ENCODE measurements at places on chromosomes 12 and 14. TPM values are rescaled to one million over a fixed set of nuclear protein-coding genes. Genes with fewer than 3 reads are reported as not detected.
A peak's percentile ranks its signal among the peaks of the same experiment; 100 is the strongest.

CCDC63 gene
- not detected for total RNA-seq

NCAPD2 gene
- 23.4 TPM for total RNA-seq

PLEKHD1 gene
- total RNA-seq = 0.25 TPM

KLRC2 gene
- 0.50 TPM for total RNA-seq

TNFAIP2 gene
- total RNA-seq = 301 TPM

OLR1 gene
- total RNA-seq = 6.7 TPM

CRADD gene
- total RNA-seq = 19.1 TPM

RNASE4 gene
- 22.8 TPM for total RNA-seq

HHIPL1 gene
- total RNA-seq = 0.88 TPM

ESRRB gene
- total RNA-seq = 3.9 TPM

CRIP1 gene
- total RNA-seq = 381 TPM

ADAMTS20 gene
- total RNA-seq = not detected

DNA sequence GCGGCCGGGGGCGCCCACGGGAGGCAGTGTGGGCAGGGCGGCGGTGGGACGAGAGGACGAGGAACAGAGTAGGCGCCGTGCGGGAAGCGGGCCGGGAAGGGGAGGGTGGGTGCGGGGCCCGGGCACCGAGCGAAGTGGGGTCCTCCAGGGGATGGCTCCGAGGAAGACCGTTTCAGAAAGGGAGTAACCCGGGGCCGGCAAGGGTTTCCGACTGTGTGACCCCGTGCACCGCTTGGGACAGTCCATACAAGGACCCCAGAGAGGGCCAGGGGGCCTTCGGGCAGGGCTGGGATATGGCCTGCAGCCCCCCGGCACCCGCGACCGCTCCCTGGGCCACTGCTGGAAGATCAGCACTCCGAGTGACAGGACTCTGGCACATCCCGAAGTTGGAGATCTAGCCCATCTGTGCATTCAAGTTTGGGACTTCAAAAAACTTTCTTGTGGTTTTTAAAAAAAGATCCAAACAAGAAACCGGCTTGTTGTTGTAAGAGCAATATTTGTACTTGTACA is 448 bp downstream of the TSPAN9 start:
- H3K36me3 ChIP-seq = no peaks in the 10 kb centered on the region
- H3K4me3 ChIP-seq = peak overlapping the region; percentile 78
- H3K27ac ChIP-seq = peak overlapping the region; percentile 84
- H3K27me3 ChIP-seq = no peaks in the 10 kb centered on the region

- no peak overlapping the region for H3K4me3 ChIP-seq
- H3K4me1 ChIP-seq = peaks cover 14% of the 10 kb centered on the region
- no peak overlapping the region for H3K27ac ChIP-seq
- peaks cover 12% of the 10 kb centered on the region for H3K27me3 ChIP-seq
Measured at GRCh38 chr12:52235822-52236361, 2.8 kb downstream of the KRT7 start.

DNA sequence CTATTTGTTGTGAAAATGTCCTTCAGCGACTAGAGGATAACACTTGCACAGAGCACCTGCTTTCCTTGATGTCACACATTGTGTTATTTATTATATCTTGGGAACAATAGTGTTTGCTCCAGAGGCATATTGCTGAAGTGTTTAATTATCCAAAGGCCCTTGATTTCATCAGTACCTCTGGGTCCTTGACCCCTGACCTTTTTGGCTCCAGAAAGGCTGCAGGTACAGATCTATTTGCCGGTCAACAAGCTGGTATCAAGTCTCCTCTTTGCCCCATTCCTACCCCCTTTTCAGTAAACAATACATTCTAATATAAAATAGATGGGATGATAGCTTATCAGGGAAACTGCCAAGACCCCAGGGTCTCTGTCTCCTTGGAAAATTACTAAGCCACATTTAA is 206.8 kb downstream of the DACT1 start:
- no peaks in the 10 kb centered on the region for H3K27me3 ChIP-seq
- H3K4me1 ChIP-seq = no peaks in the 10 kb centered on the region
- H3K4me3 ChIP-seq = no peak overlapping the region
- H3K27ac ChIP-seq = no peak overlapping the region

GRCh38 chr14:90551733-90552464 is 155.1 kb downstream of the CALM1 start:
- no peak overlapping the region for H3K4me3 ChIP-seq
- peaks cover 6% of the 10 kb centered on the region for H3K4me1 ChIP-seq
- no peak overlapping the region for H3K27ac ChIP-seq

GRCh38 chr12:68784015-68784414 is 24.0 kb upstream of the MDM2 start:
- no peaks in the 10 kb centered on the region for H3K36me3 ChIP-seq
- DNase-seq = no peak
- H3K27me3 ChIP-seq = no peaks in the 10 kb centered on the region
- no peak overlapping the region for H3K27ac ChIP-seq
- H3K4me3 ChIP-seq = no peak overlapping the region
- H3K4me1 ChIP-seq = no peaks in the 10 kb centered on the region

DNA sequence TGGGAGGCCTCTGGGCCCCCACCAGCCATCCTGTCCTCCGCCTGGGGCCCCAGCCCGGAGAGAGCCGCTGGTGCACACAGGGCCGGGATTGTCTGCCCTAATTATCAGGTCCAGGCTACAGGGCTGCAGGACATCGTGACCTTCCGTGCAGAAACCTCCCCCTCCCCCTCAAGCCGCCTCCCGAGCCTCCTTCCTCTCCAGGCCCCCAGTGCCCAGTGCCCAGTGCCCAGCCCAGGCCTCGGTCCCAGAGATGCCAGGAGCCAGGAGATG is 729 bp upstream of the GAPDH start:
- H3K27ac ChIP-seq = peak overlapping the region; percentile 99
- H3K36me3 ChIP-seq = peaks cover 23% of the 10 kb centered on the region
- H3K27me3 ChIP-seq = no peaks in the 10 kb centered on the region
- H3K4me3 ChIP-seq = peak overlapping the region; percentile 83
- DNase-seq = no peak
- H3K4me1 ChIP-seq = peaks cover 29% of the 10 kb centered on the region

GRCh38 chr12:108063192-108063591 is 65.9 kb upstream of the WSCD2 start:
- H3K27me3 ChIP-seq = no peaks in the 10 kb centered on the region
- no peak for DNase-seq
- no peak overlapping the region for H3K4me3 ChIP-seq
- H3K4me1 ChIP-seq = no peaks in the 10 kb centered on the region
- H3K27ac ChIP-seq = no peak overlapping the region
- H3K36me3 ChIP-seq = no peaks in the 10 kb centered on the region

- no peak overlapping the region for H3K27ac ChIP-seq
- H3K4me3 ChIP-seq = no peak overlapping the region
- H3K27me3 ChIP-seq = no peaks in the 10 kb centered on the region
- no peak for DNase-seq
- no peaks in the 10 kb centered on the region for H3K36me3 ChIP-seq
- no peaks in the 10 kb centered on the region for H3K4me1 ChIP-seq
Measured at GRCh38 chr14:41521891-41522290, 84.8 kb upstream of the LRFN5 start.

- no peaks in the 10 kb centered on the region for H3K27me3 ChIP-seq
- no peak overlapping the region for H3K27ac ChIP-seq
- H3K36me3 ChIP-seq = no peaks in the 10 kb centered on the region
- H3K4me1 ChIP-seq = no peaks in the 10 kb centered on the region
- H3K4me3 ChIP-seq = no peak overlapping the region
Measured at GRCh38 chr12:58557171-58557570, 363.1 kb downstream of the LRIG3 start.

GRCh38 chr12:9651265-9651729 is 18.2 kb upstream of the CLEC2D start:
- H3K27ac ChIP-seq = no peak overlapping the region
- no peaks in the 10 kb centered on the region for H3K4me1 ChIP-seq
- no peaks in the 10 kb centered on the region for H3K36me3 ChIP-seq
- DNase-seq = no peak

GRCh38 chr12:92602930-92603623 is 99.7 kb upstream of the PLEKHG7 start:
- H3K27ac ChIP-seq = no peak overlapping the region
- H3K27me3 ChIP-seq = no peaks in the 10 kb centered on the region
- DNase-seq = no peak
- no peaks in the 10 kb centered on the region for H3K4me1 ChIP-seq

GRCh38 chr12:3630621-3631271 is 122.2 kb downstream of the CRACR2A start:
- H3K27ac ChIP-seq = no peak overlapping the region
- H3K27me3 ChIP-seq = no peaks in the 10 kb centered on the region
- H3K36me3 ChIP-seq = no peaks in the 10 kb centered on the region
- no peaks in the 10 kb centered on the region for H3K4me1 ChIP-seq

DNA sequence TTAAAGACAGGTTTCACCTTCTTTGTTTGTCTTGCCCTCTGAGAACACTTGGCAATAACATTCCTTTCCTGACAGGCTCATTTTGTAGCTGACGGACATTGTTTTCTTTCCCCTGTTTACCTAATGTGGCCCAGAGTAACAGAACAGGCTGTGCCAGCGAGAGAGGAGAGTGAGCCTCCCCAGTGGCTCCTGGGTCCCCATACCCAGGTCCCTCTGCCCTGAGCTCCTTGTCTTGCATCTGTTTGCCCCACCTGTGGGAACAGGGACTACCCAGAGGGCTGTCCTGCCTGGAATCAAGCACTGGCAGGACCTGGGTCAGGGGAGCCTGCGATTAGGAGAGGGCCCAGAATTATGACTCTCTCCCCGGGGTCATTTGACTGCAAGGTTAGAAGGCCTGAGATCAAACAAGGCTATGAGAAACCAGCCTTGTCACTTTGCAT is 222.9 kb downstream of the ZFP36L1 start:
- H3K36me3 ChIP-seq = no peaks in the 10 kb centered on the region
- peaks cover 12% of the 10 kb centered on the region for H3K4me1 ChIP-seq
- no peak overlapping the region for H3K4me3 ChIP-seq
- no peaks in the 10 kb centered on the region for H3K27me3 ChIP-seq

DNA sequence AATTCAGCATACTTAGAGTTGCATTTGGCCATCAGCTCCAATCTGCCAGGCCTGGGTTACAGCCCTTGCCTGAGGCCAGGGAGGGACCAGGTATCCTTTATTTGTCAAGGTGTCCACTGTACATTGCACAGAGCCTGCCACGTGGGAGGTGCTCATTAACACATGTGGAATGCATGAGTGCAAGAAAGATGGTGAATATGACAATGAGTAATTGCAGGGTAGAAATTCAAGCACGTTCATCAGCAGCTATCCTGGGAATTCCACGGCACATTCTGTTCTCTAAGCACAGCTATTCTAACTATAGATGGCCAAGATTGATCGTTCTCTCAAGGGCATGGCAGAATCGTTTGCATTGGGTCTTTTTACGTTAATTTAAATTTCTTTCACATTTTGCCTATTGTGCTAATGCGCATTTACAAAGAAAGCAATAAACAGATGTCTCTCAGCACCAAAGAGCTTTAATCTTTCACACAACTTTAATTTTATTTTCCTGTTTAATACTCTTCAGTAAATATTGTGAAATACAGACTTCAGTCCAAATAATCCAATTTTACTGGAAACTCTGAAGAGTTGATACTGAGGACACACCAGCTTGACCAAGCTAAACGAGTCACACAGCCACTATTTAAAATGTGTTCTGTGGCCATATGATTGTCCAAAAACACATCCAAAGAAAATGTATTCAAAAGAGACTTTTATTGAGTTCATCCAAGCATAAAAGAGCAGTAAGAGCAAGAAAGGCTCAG is 1025.7 kb upstream of the TMEM132C start:
- H3K27me3 ChIP-seq = no peaks in the 10 kb centered on the region
- no peak overlapping the region for H3K27ac ChIP-seq
- no peaks in the 10 kb centered on the region for H3K4me1 ChIP-seq
- no peak overlapping the region for H3K4me3 ChIP-seq
- DNase-seq = no peak

GRCh38 chr14:83208341-83208740 is 1674.7 kb upstream of the SEL1L start:
- no peak for DNase-seq
- no peak overlapping the region for H3K27ac ChIP-seq
- no peaks in the 10 kb centered on the region for H3K27me3 ChIP-seq
- no peaks in the 10 kb centered on the region for H3K36me3 ChIP-seq
- H3K4me1 ChIP-seq = no peaks in the 10 kb centered on the region

DNA sequence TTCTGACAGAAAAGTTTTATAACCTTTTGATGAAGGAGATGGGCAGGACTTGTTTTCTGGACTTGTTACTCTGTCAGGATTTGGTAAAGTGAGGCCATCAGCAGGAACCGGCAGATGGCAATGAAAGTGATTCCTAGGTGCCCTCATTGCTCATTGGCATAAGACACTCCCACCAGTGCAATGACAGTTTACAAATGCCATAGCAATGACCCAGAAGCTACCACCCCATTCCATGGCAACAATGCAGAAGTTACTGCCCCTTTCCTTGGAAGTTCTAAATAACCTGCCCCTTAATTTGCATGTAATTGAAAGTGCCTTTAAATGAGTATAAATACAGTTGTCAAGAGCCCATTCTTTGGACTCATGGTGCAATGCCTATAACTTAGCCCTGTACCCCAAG is 222.6 kb downstream of the CEP128 start:
- H3K36me3 ChIP-seq = no peaks in the 10 kb centered on the region
- no peak overlapping the region for H3K27ac ChIP-seq
- H3K4me3 ChIP-seq = no peak overlapping the region
- H3K27me3 ChIP-seq = no peaks in the 10 kb centered on the region
- no peaks in the 10 kb centered on the region for H3K4me1 ChIP-seq
- no peak for DNase-seq

DNA sequence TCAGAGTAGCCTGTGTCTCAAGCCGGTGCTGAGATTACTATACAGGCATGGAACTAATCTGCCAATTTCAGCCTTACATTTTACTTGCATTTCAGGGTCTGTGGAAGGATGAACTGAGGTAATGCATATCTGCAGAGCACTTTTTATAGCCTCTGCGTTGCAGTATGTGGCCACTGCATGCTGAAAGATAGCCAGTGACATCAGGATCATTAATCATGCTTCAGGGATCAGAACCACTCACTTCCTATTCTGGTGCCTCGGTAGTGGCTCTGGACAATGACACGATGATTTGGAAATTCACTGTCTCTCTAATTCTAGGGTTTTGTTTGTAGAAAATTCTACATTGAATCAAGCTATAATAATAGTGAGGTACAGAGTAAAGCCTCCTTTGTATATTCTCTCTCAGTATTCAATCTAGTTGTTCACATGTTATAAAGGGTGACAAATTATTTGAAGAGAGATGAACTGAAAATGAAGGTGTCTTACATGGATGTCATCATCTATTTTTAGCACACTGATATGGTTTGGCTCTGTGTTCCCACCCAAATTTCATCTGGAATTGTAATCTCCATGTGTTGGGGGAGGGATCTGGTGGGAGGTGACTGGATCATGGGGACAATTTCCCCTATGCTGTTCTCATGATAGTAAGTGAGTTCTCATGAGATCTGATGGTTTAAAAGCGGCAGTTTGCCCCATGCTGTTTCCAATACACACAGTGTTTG is 554.3 kb upstream of the MIS18BP1 start:
- H3K27me3 ChIP-seq = no peaks in the 10 kb centered on the region
- no peak for DNase-seq
- H3K4me1 ChIP-seq = no peaks in the 10 kb centered on the region
- H3K27ac ChIP-seq = no peak overlapping the region
- no peaks in the 10 kb centered on the region for H3K36me3 ChIP-seq

DNA sequence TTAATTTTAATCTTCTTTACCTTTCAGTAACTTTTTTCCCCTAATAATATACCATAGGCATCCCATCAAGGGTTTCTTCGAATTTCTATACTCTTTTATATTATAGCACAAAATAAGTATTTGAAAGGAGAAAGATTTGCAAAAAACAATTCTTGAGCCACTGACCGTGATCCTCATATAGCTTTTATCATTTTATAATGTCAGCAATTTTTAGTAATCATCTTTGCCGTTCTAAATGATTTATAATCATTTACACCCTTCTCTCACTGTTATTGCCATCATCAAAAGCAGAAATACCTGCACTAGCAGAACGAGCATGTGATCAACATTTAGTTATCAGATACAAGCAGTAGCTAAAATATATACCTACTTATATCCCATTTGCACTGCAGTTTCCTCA is 16.9 kb downstream of the PTPRQ start:
- DNase-seq = no peak
- no peaks in the 10 kb centered on the region for H3K27me3 ChIP-seq
- no peak overlapping the region for H3K27ac ChIP-seq
- no peaks in the 10 kb centered on the region for H3K4me1 ChIP-seq
- no peak overlapping the region for H3K4me3 ChIP-seq
- no peaks in the 10 kb centered on the region for H3K36me3 ChIP-seq

All from kidney (tissue), 22 donors.